Stimulated activated CD8-positive, alpha-beta memory T cell treated with anti-CD3 and anti-CD28 coated beads, Interleukin-2, amount 100 ng/mL, for 48 hours (primary cell): ENCODE measurements at places on chromosomes 3 and 15.

- DNase-seq, result no peak
Observed at GRCh38 chr3:71185733-71186455, 397.6 kb downstream of the FOXP1 start.

- DNase-seq, result no peak
Observed at GRCh38 chr3:33954956-33955355, 156.5 kb downstream of the PDCD6IP start.

DNA sequence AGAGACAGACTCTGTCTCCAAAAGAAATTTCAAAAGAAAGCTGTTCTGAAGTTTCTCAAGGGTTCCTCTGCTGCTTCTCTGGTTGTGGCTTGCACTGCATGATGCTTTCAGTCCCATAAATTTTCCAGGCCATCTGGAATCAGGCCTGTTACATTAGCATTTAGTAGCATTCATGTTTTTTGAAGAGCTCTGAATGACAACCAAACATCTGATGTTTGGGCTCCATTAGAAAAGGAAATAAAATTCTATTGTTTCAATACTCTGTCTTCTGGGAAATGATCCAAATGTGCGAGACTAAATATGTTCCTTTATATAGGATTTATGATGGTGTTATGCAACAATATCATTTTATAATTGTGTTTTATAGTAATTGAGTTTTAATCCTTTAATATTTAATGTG lies 455.8 kb downstream of the GABRG3 start:
- DNase-seq, result no peak

DNA sequence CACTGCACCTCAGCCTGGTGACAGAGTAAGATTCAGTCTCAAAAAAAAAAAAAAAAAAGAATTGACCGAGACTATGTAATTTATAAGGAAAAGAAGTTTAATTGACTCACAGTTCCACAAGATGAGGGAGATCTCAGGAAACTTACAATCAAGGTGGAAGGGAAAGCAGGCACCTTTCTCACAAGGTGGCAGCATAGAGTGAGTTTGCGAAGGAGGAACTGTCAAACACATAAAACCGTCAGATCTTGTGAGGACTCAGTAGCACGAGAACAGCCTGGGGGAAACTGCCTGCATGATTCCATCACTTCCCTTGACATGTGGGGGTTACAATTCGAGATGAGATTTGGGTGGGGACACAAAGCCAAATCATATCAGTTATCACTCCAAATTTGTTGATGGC lies 380.9 kb downstream of the EDEM1 start:
- DNase-seq, result no peak

GRCh38 chr3:39255503-39256325 lies 24.1 kb downstream of the CX3CR1 start:
- DNase-seq, result no peak

DNA sequence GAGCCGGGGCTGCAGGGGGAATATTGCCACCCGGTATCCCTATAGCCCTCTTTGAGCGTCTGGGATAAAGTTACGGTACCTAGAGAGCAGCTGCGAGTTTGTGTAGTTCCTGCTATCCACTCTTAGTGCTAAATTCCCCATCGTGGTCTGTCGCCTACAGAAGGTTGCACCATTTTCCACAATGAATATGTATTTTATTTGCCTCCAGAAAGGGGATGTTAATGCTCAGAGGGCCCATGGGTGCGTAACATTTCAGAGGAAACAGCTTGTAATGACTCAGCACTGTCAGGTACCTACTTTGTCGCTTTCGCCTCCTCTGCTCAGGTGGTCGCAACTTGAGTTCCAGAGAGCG lies 1.1 kb downstream of the SLCO3A1 start:
- no peak for DNase-seq

DNA sequence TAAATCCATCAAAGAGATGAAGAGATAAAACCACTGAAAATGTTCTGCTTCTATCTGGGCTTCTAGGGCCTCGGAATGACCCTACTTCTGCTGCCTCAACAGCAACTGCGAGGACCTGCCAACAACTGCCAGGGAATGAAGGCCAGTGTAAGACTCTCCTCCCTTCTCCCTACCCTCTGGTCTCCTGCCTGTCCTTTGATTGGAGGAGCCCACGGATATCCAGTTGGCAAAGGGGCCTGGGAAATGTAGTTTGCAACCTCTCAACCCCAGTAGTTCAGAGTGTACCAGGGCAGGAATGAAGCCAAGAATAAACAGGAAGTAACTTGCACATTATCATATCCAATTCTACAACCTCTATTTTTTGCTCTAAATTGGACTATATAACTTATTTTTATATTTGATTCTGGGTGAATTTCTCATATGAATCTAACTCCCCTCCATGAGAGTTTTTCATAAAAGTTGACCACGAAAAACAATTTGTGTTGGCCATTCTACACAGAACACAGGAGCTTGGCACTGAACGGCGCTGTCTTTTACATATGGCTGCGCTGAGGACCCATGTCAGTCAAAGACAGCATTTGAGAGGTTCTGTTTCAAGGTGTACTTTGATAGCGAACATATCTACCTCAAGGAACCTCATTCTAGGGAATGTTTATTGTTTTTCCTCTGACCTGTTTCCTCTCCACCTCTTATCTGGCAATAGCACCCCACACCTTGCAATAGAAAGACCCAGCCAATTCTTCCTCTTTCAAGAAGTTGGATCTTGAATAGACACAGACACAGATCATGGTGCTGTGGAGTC lies 91.1 kb upstream of the RNF7 start:
- no peak for DNase-seq

- no peak for DNase-seq
Observed at GRCh38 chr3:183400352-183400751, 28.1 kb downstream of the MCF2L2 start.

GRCh38 chr3:116058844-116059243 lies 386.4 kb downstream of the LSAMP start:
- no peak for DNase-seq

DNA sequence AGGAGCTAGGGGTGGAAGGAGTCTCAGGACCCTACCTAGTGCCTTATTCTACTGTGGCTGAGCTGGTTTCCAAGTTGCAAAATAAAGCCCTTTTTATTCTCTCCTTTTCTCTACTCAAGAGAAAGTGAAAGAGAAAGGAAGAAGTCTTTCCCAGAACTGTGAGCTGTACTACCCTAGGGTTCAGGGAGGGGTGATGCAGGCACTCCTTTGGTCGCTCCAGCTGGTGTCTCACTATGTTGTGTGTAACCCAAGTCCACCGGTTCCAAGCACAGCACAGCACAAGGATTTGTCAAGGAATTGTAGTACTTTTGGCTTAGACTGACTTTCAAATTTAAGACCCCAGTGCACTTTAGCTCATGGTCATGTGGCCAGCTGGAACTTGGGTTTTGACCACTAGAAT lies 1721.7 kb downstream of the OTOL1 start:
- no peak for DNase-seq

- no peak for DNase-seq
Observed at GRCh38 chr3:157816896-157817295, 289.3 kb downstream of the SHOX2 start.

DNA sequence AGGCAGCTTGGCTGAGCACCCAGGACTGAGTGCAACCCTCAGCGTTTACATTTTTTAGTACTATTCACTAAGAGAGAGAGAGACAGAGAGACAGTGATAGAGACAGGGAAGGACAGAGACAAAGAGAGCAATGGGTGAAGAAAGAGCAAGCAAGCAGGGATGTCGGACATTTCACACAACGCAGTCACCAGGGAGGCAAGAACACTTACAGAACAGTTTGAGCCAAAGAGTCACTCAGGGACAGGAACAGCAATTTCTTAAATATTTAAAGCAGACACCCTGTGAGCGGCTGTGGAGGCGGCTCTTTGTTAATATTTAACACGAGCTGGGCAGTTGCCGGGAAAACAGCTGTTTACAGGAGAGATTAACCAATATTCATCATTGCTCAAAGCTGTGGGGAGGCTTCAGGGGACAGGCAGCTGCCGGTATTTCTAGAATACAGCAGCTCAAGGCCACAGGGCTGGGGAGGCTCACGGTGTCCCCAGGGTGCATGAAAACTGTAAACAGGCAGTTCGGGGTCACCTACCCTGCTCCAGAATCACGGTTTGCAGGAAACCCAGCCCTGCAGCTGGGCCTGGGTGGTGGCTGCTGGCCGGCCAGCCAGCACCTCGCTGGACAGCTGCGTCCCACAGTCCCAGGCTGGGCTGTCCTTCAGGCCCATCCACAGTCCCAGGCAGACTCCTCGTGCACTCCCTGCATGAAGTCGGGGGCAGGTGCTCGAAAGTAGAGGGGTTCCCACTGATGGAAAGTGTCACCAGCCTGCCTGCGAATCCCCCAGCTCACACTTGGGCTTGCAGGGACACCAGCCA lies 38.8 kb upstream of the PCSK6 start:
- no peak for DNase-seq

DNA sequence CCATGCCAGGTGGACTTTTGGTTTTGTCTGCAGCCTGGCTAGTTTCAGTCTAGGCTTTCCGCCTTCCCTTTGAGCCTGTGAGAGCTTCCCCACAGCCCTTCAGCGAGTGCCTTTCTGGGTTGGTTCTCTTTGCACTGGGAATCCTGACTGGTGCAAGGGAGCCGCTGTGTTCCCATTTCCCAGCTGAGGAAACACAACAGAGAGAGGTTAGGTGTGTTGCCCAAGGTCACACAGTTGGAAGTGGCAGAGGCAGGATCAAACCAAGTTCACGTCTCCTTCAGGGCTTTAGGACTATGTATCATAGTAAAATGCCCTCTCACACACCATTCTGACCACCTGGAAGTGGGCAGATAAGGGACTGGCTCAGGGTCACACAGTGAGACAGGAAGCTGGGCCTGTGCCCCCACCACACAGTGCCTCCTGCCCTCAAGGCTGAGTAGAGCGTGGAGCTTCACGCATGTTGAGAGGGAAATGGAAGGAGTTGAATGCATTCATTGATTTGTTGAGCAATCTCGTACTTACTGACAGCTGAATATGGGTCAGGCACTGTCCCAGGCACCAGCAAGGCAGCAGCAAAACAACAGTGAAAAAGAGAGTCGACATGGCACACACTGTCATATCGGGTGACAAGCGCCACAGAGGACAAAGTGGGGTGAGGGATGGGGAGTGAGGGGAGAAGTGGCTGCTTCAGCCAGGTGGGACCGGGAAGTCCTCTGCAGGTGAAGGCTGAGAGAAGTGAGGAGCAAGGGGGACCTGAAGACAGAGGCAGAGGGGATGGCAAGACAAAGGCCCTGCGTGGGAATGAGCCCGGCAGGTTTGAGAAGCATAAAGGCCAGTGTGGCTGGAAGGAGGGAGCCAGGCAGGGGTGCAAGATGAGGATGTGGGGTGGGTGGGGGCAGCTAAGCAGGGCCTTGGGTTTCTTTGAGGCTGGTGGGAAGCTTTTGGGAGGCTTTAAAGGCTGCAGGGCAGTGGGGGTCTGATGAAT lies 12.3 kb upstream of the ANPEP start:
- DNase-seq, result no peak

DNA sequence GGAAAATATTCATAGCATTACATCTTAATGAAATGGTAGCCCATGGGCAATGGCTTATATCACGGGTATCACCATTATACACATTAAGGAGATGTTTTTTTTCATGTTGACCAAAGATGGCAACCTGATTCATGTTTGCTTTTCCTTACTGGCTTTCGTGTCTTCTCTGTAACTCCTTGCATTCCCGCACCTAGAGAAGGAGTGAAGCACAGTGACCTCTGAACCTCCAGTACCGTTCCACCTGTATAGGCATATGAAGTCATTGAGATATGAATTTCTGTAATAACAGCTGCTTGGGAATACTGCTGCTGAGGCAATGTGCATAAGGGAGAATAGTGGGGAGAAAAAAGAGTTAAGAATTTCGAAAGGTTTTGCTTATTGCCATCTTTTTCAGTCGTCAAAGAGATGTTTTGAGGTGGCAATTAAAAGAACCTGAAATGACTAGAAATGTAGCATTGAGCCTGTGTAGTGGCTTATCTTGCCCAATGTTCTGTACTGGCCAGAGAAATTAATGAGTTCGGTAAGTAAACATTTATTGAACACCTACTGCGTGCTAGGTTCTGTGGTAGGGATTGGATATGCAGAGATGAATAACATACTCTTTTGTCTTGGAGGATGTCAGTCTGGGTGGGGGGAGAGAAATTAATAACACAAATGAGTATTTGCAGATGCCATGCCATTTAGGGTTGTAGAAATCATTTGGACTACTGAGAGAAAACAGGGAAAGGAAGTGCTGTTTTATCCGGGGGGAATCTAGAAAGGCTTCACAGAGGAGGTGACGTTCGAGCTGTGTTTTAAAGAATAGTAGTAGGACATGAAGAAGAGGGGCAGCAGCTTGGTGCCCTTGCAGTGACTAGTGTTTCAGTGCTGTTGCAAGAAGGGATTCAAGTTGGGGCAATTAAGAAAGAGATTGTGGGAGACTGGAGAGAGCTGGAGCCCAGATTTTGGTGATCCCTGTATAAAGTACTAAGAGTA lies 2.5 kb downstream of the FEM1B start:
- DNase-seq, result no peak

GRCh38 chr3:182668974-182669373 lies 124.3 kb upstream of the ATP11B start:
- DNase-seq, result no peak

DNA sequence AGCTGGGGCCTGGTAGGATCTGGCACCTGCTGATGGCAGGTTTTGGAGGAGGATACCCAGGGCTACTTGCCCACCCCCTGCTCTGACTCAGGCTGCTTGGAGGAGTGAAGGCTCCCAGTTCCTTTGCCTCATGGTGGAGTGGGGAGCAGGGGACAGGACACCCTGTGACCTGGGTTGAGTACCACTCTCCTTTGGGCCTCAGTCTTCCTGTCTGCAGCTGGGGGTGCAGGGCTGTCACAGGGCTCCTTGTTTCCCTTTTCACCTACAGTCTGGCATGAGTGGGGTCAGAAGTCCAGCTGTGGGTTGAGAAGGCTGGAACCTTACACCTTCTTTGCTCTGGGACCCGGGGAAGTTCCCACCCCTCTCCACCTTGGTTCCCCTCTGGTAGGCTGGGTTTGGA lies 14.7 kb downstream of the SEMA3F start:
- no peak for DNase-seq

DNA sequence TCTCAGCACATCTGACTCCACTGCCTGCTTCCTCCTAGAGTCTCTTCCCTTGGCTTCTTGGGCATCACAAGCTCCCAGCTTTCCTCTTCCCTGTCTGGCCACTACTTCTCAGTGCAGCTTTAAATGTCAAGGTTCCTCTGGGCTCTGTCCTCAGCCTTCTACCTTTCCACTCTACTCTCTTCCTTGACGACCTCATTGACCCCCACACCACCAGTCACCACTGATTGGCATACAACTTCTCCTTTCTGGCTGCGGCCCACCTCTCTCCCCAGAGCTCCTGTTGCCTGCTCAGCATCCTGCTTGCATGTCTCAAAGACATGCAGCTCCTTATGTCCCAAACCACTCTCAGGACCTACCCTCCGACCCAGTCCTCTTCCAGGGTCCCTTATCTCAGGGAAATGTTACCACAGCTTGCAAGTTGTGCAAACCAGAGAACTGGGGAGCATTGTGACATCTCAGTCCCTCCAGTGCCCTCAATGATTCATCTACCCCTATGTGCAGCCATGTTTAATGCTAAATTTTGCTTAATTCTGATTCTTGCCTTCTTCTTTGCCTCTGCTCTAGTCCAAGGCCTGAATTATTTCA lies 49.9 kb downstream of the TRPM1 start:
- no peak for DNase-seq
